ENCODE measurements at places on chromosomes 7 and 10.

- no peak for DNase-seq
These were observed 89.2 kb downstream of the DYNC2I1 start for GRCh38 chr7:158945519-158945918.

DNA sequence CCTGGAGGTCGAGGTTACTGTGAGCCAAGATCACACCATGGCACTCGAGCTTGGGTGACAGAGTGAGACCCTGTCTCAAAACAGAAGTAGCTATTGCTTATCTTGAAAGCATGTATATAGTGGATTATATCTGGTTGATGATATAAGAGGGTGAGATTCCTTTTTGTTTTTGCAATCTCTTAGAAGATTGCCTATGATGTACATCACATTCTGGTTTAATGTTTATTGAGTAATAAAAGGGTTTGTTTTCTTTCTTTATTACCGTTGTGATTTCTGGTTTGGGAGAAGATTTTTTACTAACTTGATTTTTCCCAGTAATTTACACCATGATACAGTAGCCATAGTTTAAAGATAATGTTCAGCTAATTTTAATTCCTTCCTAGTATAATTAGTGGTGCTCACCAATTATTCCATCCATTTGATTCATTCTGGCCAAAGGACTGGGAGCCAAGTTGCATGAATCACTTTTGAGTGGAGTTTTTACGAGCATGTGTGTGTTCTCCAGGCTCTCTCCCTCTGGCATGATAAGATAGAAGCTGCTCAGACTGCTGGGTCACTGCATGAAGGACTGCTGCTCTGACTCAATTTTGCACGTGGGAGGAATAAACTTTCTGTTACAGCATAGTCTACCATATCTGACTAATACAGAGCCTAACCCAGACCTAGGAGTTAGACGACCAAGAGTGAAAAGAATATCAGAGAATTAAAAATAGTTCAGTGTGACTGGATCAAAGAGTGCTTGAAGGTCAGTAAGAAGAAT lies 13.5 kb upstream of the TSPAN13 start:
- no peak for DNase-seq

DNA sequence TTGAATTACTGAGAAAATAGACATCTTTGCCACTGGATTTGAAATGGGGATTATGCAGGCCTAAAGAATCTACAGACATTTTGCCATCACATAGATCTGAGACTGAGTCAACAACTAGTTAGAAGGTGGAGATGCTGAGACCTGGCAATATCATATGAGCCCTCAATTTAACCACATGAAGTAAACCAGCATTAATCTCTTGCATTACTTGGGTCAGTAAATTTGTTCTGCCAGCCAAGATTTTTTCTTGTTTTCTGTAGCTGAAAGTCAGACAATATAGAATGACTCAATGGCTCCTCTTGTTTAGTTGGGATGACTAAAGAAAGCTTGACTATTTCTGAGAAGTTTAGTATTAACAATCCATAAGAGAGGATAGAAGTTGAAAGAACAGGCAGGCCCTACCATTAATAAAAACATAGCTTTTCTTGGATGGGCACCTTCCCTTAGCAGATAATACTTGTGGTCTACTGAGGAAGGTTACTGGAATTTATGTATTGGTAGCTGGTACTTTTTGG lies 396.7 kb upstream of the SORCS1 start:
- DNase-seq: no peak

DNA sequence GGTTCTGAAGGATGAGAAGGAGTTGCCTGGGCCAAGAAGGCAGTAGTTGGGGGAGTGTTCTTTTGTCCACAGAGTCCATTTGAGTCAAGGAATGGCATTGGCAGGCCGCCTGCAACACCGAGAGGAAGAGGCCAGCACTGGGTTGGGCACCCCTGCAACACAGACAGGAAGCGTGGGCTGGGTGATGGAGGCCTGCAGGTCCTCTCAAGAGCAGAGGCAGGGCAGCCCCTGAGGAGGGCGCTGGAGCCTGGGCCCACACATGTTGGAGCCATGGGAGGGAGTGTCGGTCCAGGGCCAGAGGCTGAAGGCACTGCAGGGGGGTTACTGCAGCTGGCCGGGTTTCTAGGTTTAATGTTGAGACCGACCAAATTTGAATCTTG lies 137.3 kb downstream of the PTPN20 start:
- DNase-seq: peak; percentile 47

DNA sequence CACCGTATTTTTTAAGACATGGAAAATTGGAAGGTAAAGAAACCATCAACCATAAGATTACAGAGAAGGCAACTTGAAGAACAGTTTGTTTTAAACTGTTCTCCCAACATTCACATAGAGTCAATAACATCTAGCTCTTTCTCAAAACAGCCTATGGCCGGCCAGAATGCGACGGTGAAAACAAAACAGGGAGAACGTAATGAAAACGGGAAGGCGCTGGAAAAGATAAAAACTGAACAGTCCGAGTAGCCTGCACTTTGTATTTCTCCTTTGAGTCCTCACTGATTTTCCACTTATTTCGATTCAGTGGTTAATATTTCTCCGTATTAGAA lies 637 bp downstream of the MICU1 start:
- DNase-seq: no peak

DNA sequence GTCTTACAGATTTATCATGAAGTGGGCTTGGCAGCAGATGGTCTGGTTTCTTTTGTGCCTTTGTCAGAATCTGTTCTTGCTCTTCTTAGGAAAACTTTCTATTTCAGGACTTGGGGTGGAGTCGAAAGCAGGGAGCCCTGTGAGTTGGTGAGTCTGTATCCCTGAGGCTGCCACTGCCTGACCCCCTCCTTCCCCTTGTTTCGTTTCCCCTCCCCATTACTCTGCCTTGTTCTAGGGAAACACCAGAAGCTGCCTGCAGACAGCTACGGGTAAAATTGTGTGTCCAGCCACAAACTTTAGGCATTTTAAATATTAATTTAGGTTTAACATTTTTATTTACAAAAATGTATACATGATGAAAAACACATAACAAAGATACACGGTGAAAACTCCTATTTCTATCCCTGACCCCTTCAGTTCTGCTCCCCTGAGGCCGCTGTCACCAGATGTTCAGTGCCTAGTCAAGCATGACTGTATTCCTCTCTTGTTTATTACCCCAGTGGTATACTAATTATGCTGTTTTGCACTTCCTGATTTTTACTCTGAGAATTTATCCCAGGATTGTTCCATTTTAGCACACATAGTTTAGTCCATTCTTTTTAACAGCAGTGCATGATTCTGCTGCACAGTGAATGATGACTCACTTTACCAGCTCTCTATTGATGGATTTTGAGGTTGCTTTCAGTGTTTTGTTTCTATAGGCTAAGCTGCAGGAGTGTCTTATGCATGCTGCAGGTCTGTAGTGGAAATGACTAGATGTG lies 9.1 kb downstream of the TSPAN14 start:
- no peak for DNase-seq

GRCh38 chr7:105816954-105817615 lies 59.3 kb downstream of the ATXN7L1 start:
- no peak for DNase-seq

GRCh38 chr10:97109547-97109946 lies 76.2 kb downstream of the SLIT1 start:
- no peak for DNase-seq

- DNase-seq: no peak
These were observed 75.0 kb upstream of the JCAD start for GRCh38 chr10:30134171-30134945.

DNA sequence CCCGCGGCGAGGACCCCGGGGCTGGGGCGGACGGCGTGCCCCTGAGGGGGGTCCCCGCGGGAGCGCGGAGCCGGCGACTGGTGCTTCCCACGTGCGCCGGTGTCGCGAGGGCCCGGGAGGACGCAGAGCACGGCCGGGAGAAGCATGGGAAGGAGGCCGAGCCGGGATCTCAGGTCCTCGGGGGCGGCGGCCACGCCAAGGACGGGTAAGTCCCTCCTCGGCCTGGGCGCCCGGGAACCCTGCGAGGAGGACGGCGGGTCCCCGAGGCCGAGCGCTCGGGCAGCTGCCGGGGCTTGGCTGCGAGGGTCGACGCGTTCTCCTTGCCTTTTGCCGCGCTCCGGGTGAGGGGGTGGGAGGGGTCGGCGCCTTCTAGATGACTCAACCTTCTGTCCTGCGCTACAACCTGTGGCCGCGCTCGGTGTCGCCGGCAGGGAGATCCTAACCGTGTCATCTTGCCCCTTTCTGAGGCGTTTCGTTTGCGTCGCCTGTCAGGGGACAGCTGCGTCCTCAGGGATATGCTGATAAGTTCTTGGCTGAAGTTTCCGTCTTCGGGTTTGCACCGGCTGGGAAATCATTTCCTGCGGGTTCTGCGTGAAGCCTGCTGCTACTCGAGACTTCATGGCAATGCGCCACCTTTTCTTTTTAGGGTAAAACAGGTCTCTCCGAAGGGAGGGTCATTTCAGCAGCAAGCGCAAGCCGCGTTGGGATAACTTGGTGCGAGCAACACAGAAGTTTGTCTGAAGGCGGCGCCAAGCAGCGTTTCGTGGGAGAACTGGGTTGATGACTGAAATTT lies 529 bp downstream of the TASOR2 start:
- DNase-seq: peak; percentile 62

DNA sequence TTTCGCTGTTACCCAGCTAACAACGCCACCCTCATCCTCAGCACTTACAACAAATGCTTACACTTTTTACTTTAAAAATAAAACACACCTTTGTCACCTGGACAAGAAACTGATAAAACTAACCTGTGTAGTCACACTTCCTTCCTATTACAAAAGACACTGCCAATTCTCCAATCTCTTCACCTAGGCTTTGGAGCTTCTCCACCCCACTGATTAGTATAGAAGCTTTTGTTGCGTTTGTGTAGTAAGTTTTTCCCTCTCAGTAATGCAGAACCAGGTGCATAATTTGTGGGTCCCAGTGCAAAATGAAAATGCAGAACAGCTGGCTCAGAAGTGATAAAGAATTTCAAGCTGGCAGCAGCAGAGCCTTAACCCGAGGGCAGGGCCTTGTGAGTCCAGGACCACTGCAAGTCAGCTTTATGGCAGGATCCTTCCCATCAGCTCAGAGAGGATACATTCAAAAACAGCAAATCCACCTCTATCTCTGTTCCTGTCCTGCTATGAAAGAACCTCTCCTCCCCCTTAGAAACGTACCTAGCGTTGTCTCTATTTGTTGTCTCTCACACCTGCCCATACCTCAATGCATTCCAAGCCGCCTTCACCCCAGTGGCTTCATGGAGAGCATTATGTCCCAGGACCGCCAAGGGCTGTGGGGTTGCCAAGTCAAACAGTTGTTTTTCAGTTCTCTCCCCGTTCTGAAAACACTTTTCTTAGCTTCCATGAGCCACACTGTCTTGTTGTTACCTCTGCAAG lies 40.3 kb upstream of the EGFR start:
- no peak for DNase-seq

GRCh38 chr7:121187222-121187621 lies 141.6 kb upstream of the WNT16 start:
- DNase-seq: no peak

DNA sequence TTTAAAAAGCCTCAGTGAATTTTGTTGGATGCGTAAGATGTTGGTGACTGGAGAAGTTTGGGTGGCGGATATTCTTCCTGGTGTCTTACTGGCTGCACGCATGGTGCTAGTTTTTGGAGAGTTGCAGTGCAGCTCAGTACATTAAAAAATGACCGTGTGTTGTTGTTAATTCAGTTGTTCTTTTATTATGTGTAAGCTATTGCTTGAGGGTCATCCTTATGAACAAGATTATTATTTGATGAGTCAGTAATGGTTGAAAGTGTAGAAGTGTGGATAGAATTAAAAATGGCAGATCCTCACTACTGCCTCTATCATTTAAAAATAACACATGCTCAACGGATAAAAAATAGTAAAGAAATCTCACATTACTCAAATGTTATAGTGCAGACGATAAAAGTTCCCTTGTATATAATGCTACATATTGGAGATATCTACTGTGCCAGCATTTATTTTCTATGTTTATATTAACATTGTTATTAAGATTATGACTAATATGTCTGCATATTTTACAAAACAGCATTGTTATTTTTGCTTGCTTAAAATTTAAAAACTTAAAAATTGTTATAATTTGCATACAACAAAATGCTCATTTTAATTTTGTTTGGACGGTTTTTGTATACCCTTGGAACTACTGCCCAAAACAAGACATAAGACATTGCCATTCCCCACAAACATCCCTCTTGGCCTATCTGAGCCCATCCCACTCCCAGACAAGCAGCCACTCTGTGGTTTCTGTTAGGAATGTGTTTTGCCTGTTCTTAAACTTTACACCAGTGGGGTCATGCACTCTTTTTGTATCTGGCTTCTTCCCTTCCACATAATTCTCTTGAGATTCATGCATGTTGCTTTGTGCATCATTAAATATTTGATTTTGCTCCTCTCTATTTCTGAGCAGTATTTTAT lies 142.0 kb downstream of the DOCK1 start:
- DNase-seq: no peak

GRCh38 chr10:70671619-70672164 lies 614 bp upstream of the ADAMTS14 start:
- DNase-seq: no peak

DNA sequence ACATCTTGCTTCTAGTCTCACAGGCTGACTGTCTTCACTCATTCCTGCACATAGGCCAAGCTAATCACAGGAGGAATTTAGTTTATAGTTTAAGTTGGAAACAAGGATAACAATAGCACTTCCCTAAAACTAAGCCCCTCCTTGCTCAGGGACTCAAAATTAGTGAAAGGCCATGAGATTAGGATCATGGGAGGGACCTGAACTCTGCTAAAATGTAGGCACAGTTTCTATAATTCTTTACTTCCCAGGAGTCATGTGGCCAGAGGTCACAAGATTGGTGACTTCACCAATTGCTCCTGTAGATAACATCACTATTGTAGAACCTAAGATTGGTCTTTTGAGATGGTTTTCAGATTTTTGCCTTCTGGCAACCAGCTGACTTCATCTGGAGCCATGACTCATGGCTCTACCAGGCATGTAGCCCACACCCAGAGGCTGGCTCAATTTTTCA lies 14.8 kb upstream of the UPP1 start:
- no peak for DNase-seq

DNA sequence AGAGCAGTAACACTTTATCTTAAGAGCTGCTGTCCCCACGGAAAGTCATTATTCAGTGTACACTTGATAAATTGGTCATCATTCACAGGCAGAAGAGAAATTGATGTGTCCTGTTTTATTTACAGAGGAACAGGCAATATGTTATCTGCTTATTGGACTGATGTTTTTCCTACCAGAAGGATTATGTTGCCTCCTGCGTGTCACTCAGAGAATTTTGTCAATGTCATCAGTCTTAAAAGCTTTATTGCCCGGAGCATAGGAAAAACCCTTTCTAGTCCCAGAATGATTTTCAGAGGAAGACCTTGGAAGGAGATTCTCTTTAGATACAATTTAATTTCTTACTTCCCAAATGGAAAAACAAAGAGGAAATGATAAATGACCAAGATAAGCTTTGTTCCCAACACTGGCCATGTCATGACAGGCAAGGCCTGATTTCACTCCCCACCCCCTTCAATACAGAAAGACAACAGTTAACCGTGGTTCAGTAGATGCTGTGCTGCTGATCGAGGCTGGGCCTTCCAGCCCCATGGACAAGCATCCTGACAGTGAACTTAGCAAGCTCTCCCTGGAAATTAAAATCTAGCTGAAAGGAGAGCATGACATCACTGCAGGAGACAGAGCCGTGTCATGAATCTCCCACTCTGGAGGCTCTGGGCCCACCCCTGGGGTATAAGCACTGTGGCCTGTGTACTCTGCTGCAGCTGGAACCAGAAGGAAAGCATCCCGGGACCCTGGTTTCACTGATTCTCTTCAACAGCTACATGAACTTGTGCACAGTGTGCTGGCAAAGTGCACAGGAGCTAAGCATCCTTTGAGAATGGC lies 118.8 kb upstream of the LYZL2 start:
- DNase-seq: no peak

Data from WTC11 (cell line).